ENCODE measurements at places on chromosomes 11 and 22. TPM values are rescaled to one million over a fixed set of nuclear protein-coding genes. Genes with fewer than 3 reads are reported as not detected.

DNA sequence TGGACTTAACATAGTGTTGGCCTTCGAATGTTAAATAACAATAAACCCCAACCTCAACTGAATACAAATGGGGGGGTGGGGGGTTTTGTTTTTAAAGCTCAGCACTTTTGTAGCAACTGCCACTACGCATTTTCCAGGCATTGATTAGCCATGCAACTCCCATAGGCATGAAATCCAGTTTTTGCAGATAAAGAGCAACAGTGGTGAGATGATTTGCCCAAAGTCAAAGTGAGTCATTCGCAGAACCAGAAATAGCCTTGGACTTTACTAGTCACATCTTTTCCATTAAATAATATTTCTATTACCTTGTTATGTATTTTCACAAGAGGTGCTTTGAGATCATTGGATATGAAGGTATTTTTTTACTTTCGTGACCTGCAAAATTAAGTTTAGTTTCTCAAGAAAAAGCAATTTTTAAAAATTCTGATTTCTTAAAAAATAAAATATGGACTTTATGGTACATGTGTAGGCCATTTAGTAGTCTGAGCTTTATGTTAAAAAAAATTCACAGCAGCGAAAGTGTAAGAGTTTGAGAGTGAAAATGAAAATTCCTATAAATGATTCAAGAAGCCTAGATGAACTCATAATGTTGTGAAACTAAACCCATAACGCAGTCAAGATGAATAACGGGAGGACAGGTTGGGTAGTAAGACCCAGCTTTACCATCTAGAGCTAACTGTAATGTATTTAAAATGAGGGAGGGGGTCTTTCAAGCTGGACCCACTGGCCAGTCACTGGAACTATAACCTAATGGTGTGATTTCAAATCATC is 1.9 kb upstream of the PHF21A start:
- no peak for DNase-seq

- peak; percentile 14 for DNase-seq
These were observed 483 bp upstream of the ACCSL start for GRCh38 chr11:44047298-44047697.

DNA sequence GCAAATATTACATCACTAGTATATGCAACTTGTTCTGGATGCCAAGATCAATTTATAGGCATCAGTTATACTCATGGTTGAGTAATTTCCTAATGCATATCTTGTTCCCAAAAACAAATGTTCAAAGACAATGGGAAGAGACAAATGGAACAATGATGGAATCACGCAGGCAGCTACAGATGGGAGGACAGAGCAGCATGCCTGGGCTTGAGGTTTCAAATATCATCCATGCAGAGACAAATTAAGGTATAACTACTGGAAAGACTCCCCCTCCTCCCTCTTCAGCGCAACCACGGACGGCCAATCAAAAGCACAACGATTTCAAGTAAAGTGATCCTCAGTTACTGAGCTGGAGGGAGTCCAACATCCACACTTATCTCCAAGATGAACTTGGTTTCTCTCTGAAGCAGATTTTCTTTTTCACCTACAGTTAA is 106.8 kb downstream of the CCDC83 start:
- no peak for DNase-seq

- no peak for DNase-seq
These were observed 99.6 kb downstream of the TIMP3 start for GRCh38 chr22:32900886-32901635.

- no peak for DNase-seq
These were observed 1.9 kb upstream of the BCL9L start for GRCh38 chr11:118927554-118928100.

DNA sequence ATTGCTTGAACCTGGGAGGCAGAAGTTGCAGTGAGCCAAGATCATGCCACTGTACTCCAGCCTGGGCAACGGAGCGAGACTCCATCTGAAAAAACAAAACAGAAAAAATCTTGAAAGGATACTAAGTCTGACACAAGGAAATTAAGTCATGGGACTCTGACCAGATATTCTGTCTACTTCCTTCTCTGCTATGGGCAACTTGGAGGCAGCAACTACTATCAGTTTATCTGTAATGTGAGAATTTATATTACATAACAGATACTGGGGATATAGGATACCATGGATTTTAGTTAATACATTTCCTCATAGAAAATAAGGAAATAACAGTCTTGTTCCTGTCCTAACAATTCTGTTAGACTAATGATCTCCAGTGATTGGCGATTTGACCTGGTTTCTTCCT is 1.6 kb upstream of the SGSM3 start:
- DNase-seq: no peak

DNA sequence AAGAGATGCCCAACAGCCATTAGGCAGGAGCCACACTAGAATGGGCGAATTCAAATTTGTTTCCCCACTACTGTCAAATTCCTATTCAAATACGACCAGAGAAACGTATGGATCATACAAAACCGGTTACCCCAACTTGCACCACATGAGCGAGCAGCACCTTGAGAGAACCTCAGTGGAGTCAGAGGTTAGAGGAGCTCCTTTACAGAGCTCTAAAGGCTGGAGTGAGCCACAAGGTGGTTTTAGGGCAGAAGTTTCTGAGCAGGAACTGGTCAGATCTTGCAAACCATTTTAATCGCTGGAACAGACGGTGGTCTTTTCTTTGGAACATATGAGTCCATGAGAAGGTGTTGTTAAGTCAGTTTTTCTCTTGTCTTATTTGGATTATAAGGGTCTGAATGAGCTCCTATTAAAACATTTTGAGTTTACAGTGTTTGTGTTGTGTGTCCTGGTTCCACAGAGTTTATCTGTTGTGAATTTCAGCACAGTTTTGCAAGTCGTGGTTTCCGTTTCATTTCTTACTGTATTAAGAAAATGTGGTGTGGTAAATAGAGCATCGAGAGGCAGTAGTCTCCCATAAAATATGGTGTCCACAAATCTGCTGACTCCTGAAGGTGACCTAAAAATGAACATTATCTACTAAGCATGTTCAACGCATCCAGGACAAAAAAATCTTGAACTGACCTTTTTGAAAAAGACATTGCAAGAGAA is 471.7 kb downstream of the NTM start:
- DNase-seq: no peak

DNA sequence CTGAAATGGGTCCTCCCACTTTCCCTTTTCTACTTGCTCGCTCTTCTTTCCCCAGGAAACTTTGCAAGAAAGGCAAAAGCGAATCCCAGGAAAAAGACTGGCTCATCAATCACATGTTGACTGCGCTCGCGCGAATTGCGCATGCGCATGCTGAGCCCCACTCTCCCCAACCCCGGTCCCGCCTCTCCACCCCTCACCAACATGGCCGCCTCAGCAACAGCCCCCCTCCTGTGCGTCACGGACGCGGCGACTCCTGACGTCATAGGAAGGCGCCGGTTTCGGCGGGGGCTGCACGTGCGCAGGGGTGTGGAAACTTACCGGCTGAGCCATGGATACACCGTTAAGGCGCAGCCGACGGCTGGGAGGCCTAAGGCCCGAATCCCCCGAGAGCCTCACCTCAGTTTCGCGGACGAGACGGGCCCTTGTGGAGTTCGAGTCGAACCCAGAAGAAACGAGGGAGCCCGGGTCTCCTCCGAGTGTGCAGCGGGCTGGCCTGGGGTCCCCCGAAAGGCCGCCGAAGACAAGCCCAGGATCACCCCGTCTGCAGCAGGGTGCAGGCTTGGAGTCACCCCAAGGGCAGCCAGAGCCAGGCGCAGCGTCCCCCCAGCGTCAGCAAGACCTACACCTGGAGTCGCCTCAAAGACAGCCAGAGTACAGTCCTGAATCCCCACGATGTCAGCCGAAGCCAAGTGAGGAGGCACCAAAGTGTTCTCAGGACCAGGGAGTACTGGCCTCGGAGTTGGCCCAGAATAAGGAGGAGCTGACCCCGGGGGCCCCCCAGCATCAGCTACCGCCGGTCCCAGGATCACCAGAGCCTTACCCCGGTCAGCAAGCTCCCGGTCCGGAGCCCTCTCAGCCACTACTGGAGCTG is at the start of gene CCDC86:
Gene CCDC86, plus strand, starts transcription at position 317 of the 871 bp plus-strand sequence. Its CDS starts 12 bp downstream, at position 329.
- peak; percentile 97 for DNase-seq

DNA sequence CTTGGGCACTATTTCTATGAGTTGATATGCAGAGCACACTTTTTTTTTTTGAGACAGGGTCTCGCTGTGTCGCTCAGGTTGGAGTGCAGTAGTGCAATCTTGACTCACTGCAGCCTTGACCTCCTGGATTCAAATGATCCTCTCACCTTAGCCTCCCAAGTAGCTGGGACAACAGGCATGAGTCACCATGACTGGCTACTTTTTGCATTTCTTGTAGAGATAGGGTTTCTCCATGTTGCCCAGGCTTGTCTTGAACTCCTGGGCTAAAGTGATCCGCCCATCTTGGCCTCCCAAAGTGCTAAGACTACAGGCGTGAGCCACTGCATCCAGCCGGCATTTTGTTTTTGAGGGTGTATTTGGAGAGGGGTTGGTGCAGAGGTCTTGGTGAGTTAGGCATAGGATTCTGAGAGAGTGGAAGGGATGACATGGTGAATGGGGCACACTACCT is 29.9 kb upstream of the MTCH2 start:
- DNase-seq: no peak

GRCh38 chr11:47863189-47863897 is 15.2 kb upstream of the NUP160 start:
- DNase-seq: no peak

- no peak for DNase-seq
These were observed 696.3 kb downstream of the DLG2 start for GRCh38 chr11:84930863-84931262.

- DNase-seq: no peak
These were observed 190.0 kb downstream of the PGR start for GRCh38 chr11:100939571-100939970.

DNA sequence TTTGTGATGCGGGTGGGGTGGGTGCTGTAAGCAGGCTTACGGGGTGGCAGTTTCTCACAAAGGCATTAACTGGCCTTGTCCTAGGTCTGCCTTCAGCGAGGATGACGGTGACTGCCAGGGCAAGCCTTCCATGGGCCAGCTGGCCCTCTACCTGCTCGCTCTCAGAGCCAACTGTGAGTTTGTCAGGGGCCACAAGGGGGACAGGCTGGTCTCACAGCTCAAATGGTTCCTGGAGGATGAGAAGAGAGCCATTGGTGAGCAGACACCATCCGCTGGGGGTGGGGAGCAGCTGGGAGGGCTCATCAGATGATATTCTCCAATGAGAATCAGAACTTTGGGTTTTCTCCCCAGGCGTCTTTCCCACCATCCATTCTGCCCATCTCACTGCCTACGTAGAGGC is 5.8 kb downstream of the TCN2 start:
- DNase-seq: no peak

GRCh38 chr11:124892146-124892545 is 5.5 kb downstream of the ROBO4 start:
- peak; percentile 52 for DNase-seq

DNA sequence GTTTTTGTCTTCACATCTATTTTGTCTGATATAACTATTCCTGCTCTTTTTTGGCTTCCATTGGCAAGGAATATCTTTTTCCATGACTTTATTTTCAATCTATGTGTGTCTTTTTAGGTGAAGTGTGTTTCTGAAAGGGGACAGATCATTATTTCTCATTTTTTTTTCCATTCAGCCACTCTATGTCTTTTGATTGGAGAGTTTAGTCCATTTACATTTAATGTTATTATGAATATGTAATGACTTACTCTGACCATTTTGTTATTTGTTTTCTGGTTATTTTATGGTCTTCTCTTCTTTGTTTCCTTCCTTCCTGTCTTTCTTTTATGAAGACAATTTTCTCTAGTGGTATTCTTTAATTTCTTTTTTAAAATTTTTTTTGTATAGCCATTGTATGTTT is 178.6 kb upstream of the CNTN5 start:
- no peak for DNase-seq

GUCY1A2 gene
- 7.4 TPM for total RNA-seq

ZBTB16 gene
- total RNA-seq: 243 TPM

MPZL3 gene
- 9.1 TPM for total RNA-seq

SEPTIN3 gene
- 1.5 TPM for total RNA-seq

MS4A15 gene
- not detected for total RNA-seq

MN1 gene
- 6.1 TPM for total RNA-seq

TECTA gene
- 1.2 TPM for total RNA-seq

Data from vagina (tissue), 2 donors.